ENCODE measurements at places on chromosomes 12 and 14. TPM values are rescaled to one million over a fixed set of nuclear protein-coding genes. Genes with fewer than 3 reads are reported as not detected.

Gene OR4E2
- not detected for total RNA-seq

Gene SLC7A7
- total RNA-seq, result 6.9 TPM

Gene SERPINA3
- 1,783 TPM for total RNA-seq

Gene LTB4R2
- 10.9 TPM for total RNA-seq

Gene PKP2
- 6.9 TPM for total RNA-seq

Gene TMEM119
- total RNA-seq, result 6.5 TPM

GRCh38 chr14:90903101-90903500 lies 86.9 kb upstream of the TTC7B start:
- DNase-seq, result peak; percentile 49

DNA sequence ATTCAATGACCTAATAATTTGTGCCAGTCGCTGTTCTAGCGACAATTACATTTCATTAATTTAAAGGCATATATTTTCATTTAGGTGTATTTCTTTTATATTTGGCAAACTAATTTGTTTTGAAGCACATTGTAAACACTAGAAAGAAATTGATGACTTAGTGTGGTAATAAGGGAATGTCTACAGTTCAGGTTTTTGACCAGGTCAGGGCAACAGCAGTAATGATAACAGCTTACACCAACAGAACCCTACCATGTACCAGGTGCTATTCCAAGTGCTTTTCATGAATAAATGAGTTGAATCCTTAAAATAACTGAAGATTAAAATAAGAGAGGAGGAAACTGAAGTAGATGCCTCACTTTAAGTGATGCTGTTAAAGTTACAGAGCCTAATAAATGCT lies 85.4 kb upstream of the SLC38A2 start:
- no peak for DNase-seq

GRCh38 chr12:67773896-67774295 lies 125.4 kb downstream of the DYRK2 start:
- no peak for DNase-seq

DNA sequence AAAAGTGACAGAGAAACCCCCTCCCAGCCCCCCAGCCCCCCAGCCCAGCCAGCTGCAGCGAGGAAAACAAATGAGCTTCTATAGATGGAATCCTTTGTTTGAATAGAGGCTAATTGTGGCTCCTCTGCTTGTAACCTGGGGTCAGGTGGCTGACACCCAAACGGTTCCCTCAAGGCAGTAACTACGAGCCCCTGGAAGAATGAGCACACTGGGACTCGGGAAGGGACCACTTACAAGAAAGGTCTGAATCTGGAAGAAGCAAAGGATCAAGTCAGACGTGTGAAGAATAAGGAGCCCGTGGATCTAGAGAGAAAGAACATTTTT lies 108.7 kb upstream of the FUT8 start:
- DNase-seq, result no peak

DNA sequence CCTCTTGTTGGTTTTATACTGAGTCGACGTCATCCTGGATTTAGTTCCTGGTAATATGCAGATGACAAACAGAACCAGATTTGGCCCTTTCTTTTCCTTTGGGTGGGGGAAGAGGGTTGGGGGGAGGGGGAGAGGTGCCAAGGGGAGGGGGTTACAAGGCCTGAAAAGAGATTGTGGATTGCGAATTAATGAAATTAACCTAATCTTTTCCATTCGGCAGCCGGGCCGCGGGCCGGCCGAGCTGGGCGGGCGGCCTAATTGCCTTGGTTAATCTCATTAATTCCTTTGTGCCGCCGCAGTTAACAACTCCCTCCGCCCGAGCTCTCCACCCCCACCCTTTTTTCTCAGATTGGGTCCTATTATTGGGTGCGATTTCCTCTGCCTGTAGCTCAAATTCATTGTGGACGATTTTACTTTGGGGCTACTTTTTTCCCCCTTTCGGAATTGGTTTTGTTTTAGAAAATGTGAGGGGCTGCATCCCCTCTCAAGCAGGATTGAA lies 387 bp upstream of the GSC start:
- no peak for DNase-seq

- no peak for DNase-seq
These were observed 85.1 kb downstream of the ACACB start for GRCh38 chr12:109201496-109201885.

DNA sequence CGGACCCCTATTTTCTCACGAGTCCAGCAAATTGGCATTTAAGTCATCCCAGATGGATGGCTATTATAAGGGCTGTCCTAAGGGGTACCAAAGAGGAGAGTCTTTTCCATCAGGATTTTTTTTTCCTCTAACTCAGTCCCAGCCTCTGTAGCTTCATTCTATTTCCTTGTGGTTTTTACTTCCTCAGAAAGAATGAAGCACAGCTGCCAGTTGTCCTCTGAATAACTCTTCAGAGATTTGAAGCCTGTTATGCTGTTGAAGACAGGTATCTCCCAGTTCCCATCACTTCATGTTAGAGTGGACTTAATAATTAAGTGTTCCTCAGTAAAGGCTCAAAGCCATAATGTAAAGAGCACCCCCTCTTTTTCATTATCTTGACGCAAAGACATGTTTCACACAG lies 48.5 kb upstream of the HOXC13 start:
- DNase-seq, result no peak

DNA sequence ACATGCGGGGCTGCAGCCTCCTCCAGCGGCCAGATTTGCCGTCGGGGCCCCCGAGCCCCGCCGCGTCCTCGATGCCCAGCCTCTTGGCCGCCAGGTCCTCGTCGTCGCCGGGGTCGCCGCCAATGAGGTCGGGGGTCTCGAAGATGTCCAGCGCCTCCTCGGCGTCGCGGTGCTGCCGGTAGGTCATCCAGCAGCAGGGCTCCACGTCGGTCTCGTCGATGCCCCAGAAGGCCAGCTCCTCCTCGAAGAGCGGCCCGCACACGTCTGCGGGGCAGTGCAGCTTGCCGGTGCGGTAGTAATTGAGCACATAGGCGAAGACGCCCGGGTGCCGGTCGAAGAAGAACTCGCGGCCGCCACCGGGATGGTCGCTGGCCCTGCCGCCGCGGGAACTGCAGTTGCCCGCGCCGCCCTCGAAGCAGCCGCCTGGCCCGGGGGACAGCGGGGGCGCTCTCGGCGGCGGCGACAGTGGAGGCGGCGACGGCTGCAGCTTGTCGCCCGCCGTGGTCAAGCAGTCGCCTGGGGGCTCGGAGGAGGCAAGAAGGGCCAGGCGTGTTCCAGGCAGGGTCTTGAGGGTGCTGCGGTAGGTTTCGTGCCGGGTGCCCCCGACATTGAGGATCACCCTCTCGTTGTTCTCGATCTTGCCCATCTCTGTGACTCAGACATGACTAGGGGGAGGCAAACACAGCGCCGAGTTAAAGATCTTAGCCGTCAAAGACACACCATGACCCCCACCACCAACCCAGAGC lies 2.1 kb downstream of the KCNC2 start:
- DNase-seq, result no peak

DNA sequence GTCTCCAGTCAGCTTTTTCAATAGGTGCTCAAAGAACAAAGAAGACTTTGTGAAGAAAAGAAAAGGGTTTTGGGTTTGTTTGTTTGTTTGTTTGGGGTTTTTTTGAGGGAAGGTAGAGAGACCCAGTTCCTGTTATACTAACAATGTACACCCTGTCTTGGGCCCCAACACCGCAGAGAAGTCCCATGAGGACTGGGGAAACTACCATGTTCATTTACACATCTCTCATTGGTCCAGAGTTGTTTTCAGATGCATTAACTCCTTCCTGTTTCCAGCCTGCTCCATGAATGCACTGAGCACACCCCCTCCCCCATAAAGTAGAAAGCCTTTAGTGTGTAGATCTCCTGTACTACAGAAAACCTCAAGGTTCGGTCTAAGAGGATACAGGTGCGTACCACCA lies 51.1 kb upstream of the SLC8A3 start:
- no peak for DNase-seq

DNA sequence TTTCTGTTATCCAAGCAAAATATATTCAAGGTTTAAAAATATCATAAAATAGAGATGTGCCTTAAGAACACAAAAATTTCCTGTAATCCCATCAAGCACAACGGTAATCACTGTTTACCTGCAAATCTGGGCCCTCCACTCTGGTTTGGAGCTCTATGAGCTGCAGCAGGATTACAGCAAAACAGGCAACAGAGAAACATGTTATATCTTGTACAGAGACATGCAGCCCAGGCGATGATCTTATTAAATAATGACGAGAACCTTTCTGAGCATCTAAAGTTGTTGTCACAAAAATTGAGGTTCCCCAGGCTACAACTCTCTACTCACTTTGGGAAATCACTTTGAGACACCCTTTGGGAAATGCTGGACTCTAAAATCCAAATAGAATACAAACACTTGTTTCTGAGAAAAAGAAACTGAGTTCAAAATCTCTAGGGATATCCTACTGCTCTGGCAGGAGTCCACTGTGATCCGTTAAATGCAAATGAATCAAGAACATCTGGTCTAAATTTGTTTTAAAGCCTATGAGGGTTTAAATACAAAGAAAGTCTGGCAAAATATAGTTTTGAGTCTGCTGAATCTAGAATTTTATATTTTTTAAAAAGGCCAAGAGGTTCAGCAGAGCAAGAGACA lies 36.3 kb downstream of the STON2 start:
- DNase-seq, result no peak

- DNase-seq, result no peak
These were observed 193.5 kb downstream of the DIO2 start for GRCh38 chr14:80017795-80018194.

DNA sequence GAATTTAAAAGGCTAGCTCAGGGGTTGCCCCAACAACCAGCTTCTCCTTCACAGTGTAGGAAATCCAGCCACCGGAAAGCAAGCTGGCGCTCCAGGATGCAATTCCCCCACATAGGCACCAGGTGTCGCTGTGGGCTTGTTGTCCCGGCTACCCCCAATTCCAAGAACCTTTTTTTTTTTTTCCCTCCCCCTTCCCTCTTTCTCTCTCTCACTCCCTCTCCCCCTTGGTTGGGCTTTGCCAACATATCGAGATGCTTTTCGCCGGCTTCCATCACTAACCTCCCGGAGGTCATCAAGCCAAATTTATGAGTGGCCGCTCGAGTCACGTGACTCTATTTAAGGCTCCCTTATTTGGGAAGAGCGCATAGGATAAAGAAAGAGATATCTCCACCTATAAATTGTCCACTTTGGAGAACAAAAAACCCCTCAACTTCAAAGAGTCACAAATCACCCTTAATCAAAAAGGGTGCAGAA lies at the start of gene HOXC5:
Gene HOXC5, plus strand, starts transcription at position 424 of the 474 bp plus-strand sequence. CDS start 73 bp downstream, outside the sequence.
- DNase-seq, result peak; percentile 73

- DNase-seq, result no peak
These were observed 89.3 kb upstream of the RAP1B start for GRCh38 chr12:68521321-68521839.

Data from body of pancreas (tissue), 4 donors.